ENCODE measurements at places on chromosomes 1 and 21.
A peak's percentile ranks its signal among the peaks of the same experiment; 100 is the strongest.

GRCh38 chr1:111174070-111174469, 26.4 kb downstream of the DENND2D start:
- no peak for DNase-seq

GRCh38 chr1:198798923-198799386, 160.1 kb downstream of the PTPRC start:
- DNase-seq: no peak

DNA sequence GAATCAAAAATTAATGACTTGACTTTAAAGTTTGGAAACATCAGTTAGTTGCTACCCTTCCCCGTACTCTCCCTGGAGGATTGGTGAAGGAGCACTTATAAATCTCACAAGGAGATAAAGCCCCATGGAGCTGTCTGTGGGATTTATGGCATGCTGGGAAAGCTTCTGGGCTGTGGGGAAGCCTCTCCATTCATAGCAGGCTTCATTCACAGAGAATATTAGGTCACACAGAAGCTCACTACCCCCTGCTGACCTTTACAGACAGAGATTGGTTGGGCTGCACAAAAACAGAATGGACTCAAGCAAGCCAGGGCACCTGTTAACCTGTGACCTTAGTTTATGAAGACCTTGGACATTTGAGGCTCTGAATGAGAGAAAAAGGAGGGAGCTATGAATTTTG, 32.1 kb downstream of the RGL1 start:
- DNase-seq: no peak

DNA sequence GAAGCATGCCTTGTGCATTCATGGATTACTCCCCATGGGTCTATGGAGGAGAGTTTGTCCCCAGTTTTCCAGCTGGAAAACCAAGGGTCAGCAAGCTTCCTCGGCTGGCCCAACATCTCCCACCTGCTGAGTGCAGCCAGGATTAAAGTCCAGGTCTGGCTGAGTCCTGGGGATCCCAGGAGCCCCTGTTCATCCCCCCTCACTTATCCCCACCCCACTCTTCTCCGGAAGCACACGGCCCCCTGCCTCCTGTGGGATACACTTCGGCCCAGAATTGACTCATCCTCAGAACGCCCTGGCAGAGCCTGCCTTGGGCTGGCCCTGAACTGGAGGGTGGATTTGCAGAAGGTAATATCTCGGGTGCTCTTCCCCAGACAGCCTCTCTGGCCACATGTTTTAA, 276.1 kb downstream of the NPHP4 start:
- DNase-seq: no peak

- no peak for DNase-seq
These were observed 17.4 kb downstream of the C1QB start for GRCh38 chr1:22670352-22670975.

DNA sequence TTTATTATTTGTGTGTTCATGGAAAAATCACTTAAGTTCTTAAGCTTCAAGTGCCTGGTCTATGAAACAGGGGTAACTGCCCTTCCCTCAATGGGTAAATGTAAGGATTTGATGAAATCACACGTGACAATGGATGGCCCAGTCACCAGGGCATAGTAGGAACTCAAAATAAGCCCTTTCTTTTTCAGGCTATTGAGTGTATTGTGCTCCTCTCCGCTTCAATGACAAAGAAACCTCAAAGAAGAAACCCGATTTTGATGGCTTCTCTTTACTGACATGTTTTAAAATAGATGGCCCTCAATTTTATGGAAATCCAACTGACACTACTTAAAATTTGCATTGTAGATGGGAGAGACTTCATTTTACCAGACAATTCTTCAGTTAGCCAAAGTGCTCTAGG, 543.5 kb downstream of the OMA1 start:
- DNase-seq: no peak

DNA sequence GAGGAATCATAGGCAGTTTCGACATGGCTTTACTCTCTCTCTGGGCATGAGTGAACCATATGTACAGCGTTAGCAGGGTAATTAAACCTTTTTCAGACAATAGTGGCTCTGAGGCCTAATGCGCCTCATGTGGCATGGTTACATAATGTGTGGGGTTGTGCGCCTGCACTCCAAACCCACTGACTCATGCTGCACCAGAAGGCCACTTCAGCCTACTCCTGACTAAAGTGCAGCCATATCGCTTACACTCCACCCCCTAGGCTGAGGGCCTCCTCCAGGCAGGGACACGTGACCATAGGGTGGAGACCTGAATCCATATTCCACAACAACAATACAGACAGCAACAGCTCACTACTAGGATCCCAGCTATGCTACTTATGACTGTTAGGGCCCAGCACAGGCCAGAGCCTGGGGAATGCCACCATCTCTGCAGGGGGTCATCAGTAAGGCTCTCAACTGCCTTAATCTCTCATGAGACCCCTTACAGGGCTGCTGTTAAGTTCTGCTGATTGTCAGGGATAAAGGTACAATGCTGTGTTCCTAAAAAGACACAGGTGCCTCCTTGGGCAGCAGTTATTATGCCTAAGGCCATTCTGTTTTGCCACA, 13.4 kb upstream of the ODF2L start:
- peak; percentile 26 for DNase-seq

Measured in ELR (cell line).